ENCODE measurements at places on chromosomes 12 and 14. TPM values are rescaled to one million over a fixed set of nuclear protein-coding genes. Genes with fewer than 3 reads are reported as not detected.

Gene IGFBP6
- 214 TPM for total RNA-seq

Gene ATG2B
- 6.8 TPM for total RNA-seq

Gene BATF
- not detected for total RNA-seq

Gene AACS
- 17.8 TPM for total RNA-seq

Gene KTN1
- total RNA-seq, result 131 TPM

Gene GZMB
- not detected for total RNA-seq

Gene BCL2L14
- total RNA-seq, result not detected

Gene VSIG10
- total RNA-seq, result 17.0 TPM

Gene ATP23
- total RNA-seq, result 4.7 TPM

Gene SNRNP35
- total RNA-seq, result 20.6 TPM

Gene DCP1B
- 8.7 TPM for total RNA-seq

Gene RNASE7
- not detected for total RNA-seq

Gene LAG3
- 0.90 TPM for total RNA-seq

Gene RAB3IP
- 20.6 TPM for total RNA-seq

Gene ATL1
- total RNA-seq, result 5.9 TPM

Gene CRIP2
- total RNA-seq, result 185 TPM

Gene ZNF605
- 3.6 TPM for total RNA-seq

Gene NPAS3
- not detected for total RNA-seq

Gene HSPB8
- total RNA-seq, result 18.3 TPM

Gene MYL6B
- 71.6 TPM for total RNA-seq

Gene FGF6
- total RNA-seq, result not detected

Gene HCAR1
- 0.08 TPM for total RNA-seq

Gene SLC25A47
- total RNA-seq, result not detected

Gene MYO1H
- total RNA-seq, result not detected

Gene KRT73
- not detected for total RNA-seq

Gene FAM161B
- 1.8 TPM for total RNA-seq

Gene DAZAP2
- total RNA-seq, result 361 TPM

Gene POTEM
- total RNA-seq, result not detected

Gene IL22
- not detected for total RNA-seq

Gene CLECL1
- not detected for total RNA-seq

Gene TAOK3
- total RNA-seq, result 9.2 TPM

Gene RERG
- 0.18 TPM for total RNA-seq

Gene CCDC198
- 1.8 TPM for total RNA-seq

Gene GNB3
- 1.5 TPM for total RNA-seq

Gene RNU6-7
- not detected for total RNA-seq

Gene TAS2R43
- total RNA-seq, result not detected

Gene BCL2L2
- 18.2 TPM for total RNA-seq

Gene PRKAB1
- total RNA-seq, result 35.6 TPM

Gene TUBA1C
- 1,596 TPM for total RNA-seq

Gene SYT1
- total RNA-seq, result 5.6 TPM

Gene MOAP1
- 13.7 TPM for total RNA-seq

Gene SYNJ2BP
- total RNA-seq, result 11.3 TPM

Gene POLR3B
- total RNA-seq, result 5.5 TPM

Gene TCTN2
- total RNA-seq, result 13.7 TPM

Gene RAB15
- 21.0 TPM for total RNA-seq

Gene PLA2G1B
- not detected for total RNA-seq

Gene GPR137C
- 0.06 TPM for total RNA-seq

Gene LHX5
- 0.06 TPM for total RNA-seq

Gene FOXG1
- 0.25 TPM for total RNA-seq

Gene FAM90A1
- total RNA-seq, result 0.11 TPM

Gene SIX6
- not detected for total RNA-seq

Gene DCN
- total RNA-seq, result not detected

Gene RNASE4
- 6.5 TPM for total RNA-seq

All from A549 treated with dexamethasone at 1 μM for 4 hours (cell line).